ENCODE measurements at places on chromosomes 6 and 20.

- no peaks in the 10 kb centered on the region for H3K4me1 ChIP-seq
- no peaks in the 10 kb centered on the region for H3K36me3 ChIP-seq
- no peak for DNase-seq
- no peaks in the 10 kb centered on the region for H3K27me3 ChIP-seq
Observed at GRCh38 chr6:115570331-115570730, 490.4 kb downstream of the FRK start.

DNA sequence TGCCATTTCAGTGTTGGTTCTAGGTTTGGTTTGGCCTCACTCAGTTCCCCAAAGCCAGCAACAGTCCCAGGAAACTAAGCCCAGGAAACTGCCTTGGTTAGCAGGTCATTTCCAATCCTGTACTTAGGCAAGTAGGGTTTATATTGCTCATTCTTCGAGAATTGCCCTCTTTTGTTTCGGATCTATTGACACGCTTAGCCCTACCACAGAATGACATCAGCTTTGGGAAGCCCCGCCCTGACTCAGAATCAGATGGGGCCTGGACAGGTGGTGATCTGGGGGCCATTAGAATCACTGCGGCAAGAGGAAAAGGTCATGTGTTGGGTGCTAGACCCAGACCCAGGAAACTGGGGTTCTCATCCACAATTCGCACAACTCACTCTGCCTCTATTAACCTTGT lies 578.2 kb downstream of the QKI start:
- no peak for DNase-seq
- H3K4me1 ChIP-seq = no peaks in the 10 kb centered on the region
- H3K4me3 ChIP-seq = no peak overlapping the region
- H3K27me3 ChIP-seq = no peaks in the 10 kb centered on the region

GRCh38 chr6:168007592-168008338 lies 10.3 kb downstream of the KIF25 start:
- peaks cover 2% of the 10 kb centered on the region for H3K36me3 ChIP-seq
- no peaks in the 10 kb centered on the region for H3K4me1 ChIP-seq
- H3K27ac ChIP-seq = no peak overlapping the region
- no peaks in the 10 kb centered on the region for H3K27me3 ChIP-seq
- H3K4me3 ChIP-seq = no peak overlapping the region

- H3K4me1 ChIP-seq = no peaks in the 10 kb centered on the region
- H3K27me3 ChIP-seq = no peaks in the 10 kb centered on the region
- no peak overlapping the region for H3K27ac ChIP-seq
- H3K4me3 ChIP-seq = no peak overlapping the region
- no peaks in the 10 kb centered on the region for H3K36me3 ChIP-seq
Observed at GRCh38 chr6:112384511-112384910, 37.4 kb downstream of the RFPL4B start.

GRCh38 chr6:161141173-161141572 lies 132.7 kb downstream of the AGPAT4 start:
- no peak for DNase-seq
- H3K4me1 ChIP-seq = peaks cover 4% of the 10 kb centered on the region
- H3K27ac ChIP-seq = no peak overlapping the region
- H3K4me3 ChIP-seq = no peak overlapping the region

- H3K4me3 ChIP-seq = no peak overlapping the region
- no peak overlapping the region for H3K27ac ChIP-seq
- peaks cover 6% of the 10 kb centered on the region for H3K27me3 ChIP-seq
- no peak for DNase-seq
Observed at GRCh38 chr20:10180651-10181235, 37.9 kb upstream of the SNAP25 start.

DNA sequence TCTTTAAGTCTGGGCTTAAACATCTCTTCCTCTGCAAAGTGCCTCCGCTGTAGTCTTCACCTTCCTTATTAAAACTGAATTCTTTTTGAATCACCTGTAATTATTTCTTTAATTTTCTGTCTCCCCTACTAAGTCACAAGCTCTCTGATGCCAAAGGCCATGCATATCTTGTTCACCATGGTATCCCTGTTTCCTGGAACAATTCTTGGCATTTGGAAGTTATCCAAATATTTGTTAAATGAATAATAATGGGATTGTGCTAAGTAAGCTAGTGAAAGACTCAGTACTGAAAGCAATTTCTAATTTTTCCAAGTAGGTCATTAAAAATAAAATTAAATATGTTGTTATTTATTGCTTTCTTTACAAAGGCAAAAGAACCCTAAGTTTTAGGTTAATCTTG lies 12.2 kb downstream of the SNAP91 start:
- H3K4me1 ChIP-seq = no peaks in the 10 kb centered on the region
- H3K27ac ChIP-seq = no peak overlapping the region
- H3K27me3 ChIP-seq = peaks cover 7% of the 10 kb centered on the region
- no peak overlapping the region for H3K4me3 ChIP-seq

DNA sequence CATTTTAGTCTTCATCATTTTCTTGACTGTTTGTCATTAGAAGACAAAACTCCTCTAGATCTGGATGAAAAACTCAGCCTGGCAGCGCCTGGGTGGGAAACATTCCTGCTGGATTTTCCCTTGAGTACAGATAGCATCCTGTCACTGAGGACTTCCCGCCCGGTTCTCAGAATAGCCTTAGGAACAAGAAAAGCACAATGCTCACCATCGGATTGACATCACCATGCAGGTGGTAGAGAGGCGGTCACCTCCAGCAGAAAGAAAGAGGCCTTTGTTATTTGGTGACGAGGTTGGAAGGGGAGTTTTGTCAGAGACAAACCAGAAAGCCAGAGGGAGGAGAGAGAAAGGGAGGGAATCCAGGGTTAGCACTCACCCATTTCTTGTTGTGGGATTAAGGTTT lies 39.8 kb downstream of the KIF25 start:
- no peaks in the 10 kb centered on the region for H3K4me1 ChIP-seq
- no peak overlapping the region for H3K27ac ChIP-seq

GRCh38 chr6:169097381-169097959 lies 156.2 kb downstream of the THBS2 start:
- H3K27me3 ChIP-seq = peaks cover 7% of the 10 kb centered on the region
- no peak overlapping the region for H3K27ac ChIP-seq
- no peaks in the 10 kb centered on the region for H3K4me1 ChIP-seq
- DNase-seq = no peak

GRCh38 chr6:133919362-133919761 lies 30.4 kb downstream of the TCF21 start:
- peaks cover 10% of the 10 kb centered on the region for H3K4me1 ChIP-seq
- H3K27ac ChIP-seq = no peak overlapping the region
- no peak overlapping the region for H3K4me3 ChIP-seq
- H3K36me3 ChIP-seq = no peaks in the 10 kb centered on the region
- peaks cover 42% of the 10 kb centered on the region for H3K27me3 ChIP-seq

GRCh38 chr20:48467622-48468021 lies 360.2 kb downstream of the PREX1 start:
- no peak overlapping the region for H3K27ac ChIP-seq
- H3K4me1 ChIP-seq = peaks cover 3% of the 10 kb centered on the region
- H3K36me3 ChIP-seq = no peaks in the 10 kb centered on the region
- no peak overlapping the region for H3K4me3 ChIP-seq
- DNase-seq = no peak

- no peaks in the 10 kb centered on the region for H3K36me3 ChIP-seq
- no peak overlapping the region for H3K4me3 ChIP-seq
- H3K27me3 ChIP-seq = peaks cover 8% of the 10 kb centered on the region
- peaks cover 11% of the 10 kb centered on the region for H3K4me1 ChIP-seq
- H3K27ac ChIP-seq = no peak overlapping the region
Observed at GRCh38 chr20:4167261-4168021, 152.1 kb upstream of the RNF24 start.

DNA sequence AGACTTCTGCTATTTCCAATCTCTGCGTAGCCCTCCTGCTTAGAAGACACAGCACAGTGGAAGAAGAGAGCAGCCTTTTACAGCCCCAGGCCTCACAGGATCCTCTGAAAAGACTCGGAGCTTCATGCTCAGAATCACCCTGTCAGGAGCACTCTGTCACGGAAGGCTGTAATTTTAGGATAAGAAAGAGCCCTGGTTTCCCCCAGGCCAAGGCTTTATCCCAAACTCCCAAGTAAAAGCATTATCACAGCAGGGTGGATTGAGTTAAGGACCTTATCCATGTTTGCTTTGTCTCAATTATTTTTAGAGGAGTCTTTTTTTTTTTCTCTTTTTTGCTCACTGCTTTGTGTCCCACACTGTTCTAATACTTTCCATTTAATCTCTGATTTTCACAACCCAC lies 39.2 kb downstream of the ANKS1A start:
- no peaks in the 10 kb centered on the region for H3K27me3 ChIP-seq
- no peak for DNase-seq
- no peak overlapping the region for H3K4me3 ChIP-seq

DNA sequence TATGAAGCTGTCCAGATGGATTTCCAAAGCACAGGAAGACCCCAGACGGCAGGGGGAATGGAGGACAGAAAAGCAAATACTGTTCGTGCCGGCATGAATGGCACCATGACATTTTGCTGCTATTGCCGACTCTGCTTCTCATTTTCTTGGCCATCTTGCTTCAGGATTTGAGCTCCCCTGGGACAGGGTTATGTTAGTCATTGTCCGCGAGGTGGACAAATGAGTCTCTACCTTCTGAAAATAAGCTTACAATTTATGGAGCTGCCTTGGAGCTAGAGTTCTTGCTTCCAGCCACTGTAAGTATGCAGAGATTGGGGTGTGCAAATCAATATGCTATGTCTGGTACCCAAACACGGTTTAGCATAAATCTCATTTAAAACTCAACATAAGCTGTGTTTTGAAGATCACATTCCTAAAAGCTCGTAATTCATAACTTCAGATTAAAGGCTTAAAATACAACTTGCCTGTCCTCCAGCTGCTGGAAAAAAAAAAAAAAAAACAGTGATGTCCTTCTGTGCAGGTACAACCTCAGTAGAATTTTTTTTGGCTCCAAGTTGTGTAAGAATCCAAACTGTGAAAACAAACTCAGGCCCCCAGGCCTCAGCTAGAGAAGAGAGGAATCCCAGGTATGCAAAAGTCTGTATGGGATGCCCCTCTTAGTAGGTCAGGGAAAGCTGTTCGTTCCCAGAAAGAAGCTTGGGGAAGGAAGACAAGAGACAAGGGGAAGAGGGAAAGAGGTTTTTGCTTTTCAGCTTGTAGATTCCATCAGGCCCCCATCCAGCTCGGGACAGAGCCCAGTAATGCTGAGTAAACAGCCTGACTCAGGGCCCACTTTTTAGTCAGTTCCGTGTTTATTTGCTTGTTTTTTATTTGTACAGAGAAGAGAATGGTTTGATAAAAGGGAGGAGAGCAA lies 184.2 kb upstream of the FOXA2 start:
- no peaks in the 10 kb centered on the region for H3K36me3 ChIP-seq
- no peak overlapping the region for H3K27ac ChIP-seq
- H3K27me3 ChIP-seq = peaks cover 5% of the 10 kb centered on the region
- no peak overlapping the region for H3K4me3 ChIP-seq

GRCh38 chr20:25237610-25238318 lies 10.1 kb upstream of the PYGB start:
- peaks cover 51% of the 10 kb centered on the region for H3K27me3 ChIP-seq
- no peaks in the 10 kb centered on the region for H3K36me3 ChIP-seq
- H3K4me3 ChIP-seq = no peak overlapping the region
- no peak overlapping the region for H3K27ac ChIP-seq
- DNase-seq = peak; percentile 6

GRCh38 chr20:17896771-17897369 lies 71.7 kb downstream of the SNX5 start:
- no peaks in the 10 kb centered on the region for H3K27me3 ChIP-seq
- H3K36me3 ChIP-seq = no peaks in the 10 kb centered on the region
- H3K4me1 ChIP-seq = peaks cover 84% of the 10 kb centered on the region
- H3K4me3 ChIP-seq = no peak overlapping the region
- H3K27ac ChIP-seq = no peak overlapping the region

- H3K27me3 ChIP-seq = peaks cover 6% of the 10 kb centered on the region
- no peak overlapping the region for H3K27ac ChIP-seq
- H3K4me3 ChIP-seq = no peak overlapping the region
- peaks cover 21% of the 10 kb centered on the region for H3K4me1 ChIP-seq
- H3K36me3 ChIP-seq = no peaks in the 10 kb centered on the region
Observed at GRCh38 chr20:31857861-31858759, 12.2 kb downstream of the DUSP15 start.

GRCh38 chr6:85096976-85097375 lies 332.6 kb upstream of the TBX18 start:
- H3K4me1 ChIP-seq = no peaks in the 10 kb centered on the region
- no peaks in the 10 kb centered on the region for H3K27me3 ChIP-seq
- H3K36me3 ChIP-seq = no peaks in the 10 kb centered on the region
- no peak for DNase-seq

- no peak overlapping the region for H3K27ac ChIP-seq
- H3K36me3 ChIP-seq = no peaks in the 10 kb centered on the region
- H3K4me3 ChIP-seq = no peak overlapping the region
- no peak for DNase-seq
Observed at GRCh38 chr6:100472674-100473073, 8.0 kb upstream of the SIM1 start.

- H3K27me3 ChIP-seq = no peaks in the 10 kb centered on the region
- H3K27ac ChIP-seq = no peak overlapping the region
- no peak for DNase-seq
- no peaks in the 10 kb centered on the region for H3K4me1 ChIP-seq
- no peak overlapping the region for H3K4me3 ChIP-seq
Observed at GRCh38 chr6:126170978-126171382, 168.9 kb upstream of the CENPW start.

- H3K36me3 ChIP-seq = no peaks in the 10 kb centered on the region
- H3K27me3 ChIP-seq = no peaks in the 10 kb centered on the region
- H3K4me3 ChIP-seq = no peak overlapping the region
- no peak for DNase-seq
Observed at GRCh38 chr20:9270831-9271230, 201.9 kb downstream of the PLCB4 start.

- no peak overlapping the region for H3K4me3 ChIP-seq
- H3K27me3 ChIP-seq = peaks cover 55% of the 10 kb centered on the region
- peaks cover 18% of the 10 kb centered on the region for H3K4me1 ChIP-seq
- H3K36me3 ChIP-seq = no peaks in the 10 kb centered on the region
Observed at GRCh38 chr20:2745936-2746635, 53.5 kb downstream of the EBF4 start.

- peak overlapping the region; percentile 79 for H3K27ac ChIP-seq
- DNase-seq = no peak
- H3K27me3 ChIP-seq = peaks cover 38% of the 10 kb centered on the region
- peaks cover 8% of the 10 kb centered on the region for H3K4me1 ChIP-seq
- no peak overlapping the region for H3K4me3 ChIP-seq
Observed at GRCh38 chr6:165659945-165660856, 2.8 kb downstream of the PDE10A start.

- H3K4me3 ChIP-seq = no peak overlapping the region
- H3K4me1 ChIP-seq = no peaks in the 10 kb centered on the region
- no peak overlapping the region for H3K27ac ChIP-seq
- no peaks in the 10 kb centered on the region for H3K36me3 ChIP-seq
Observed at GRCh38 chr6:113011389-113011788, 664.3 kb downstream of the RFPL4B start.

Data from stimulated activated naive B cell treated with anti-CD40 and anti-IgM and Interleukin-4, amounts not matched to agents 10 μg/mL and 1 μg/mL and 100 μg/mL, for 72 hours (primary cell).